ENCODE measurements at places on chromosomes 2 and 18. TPM values are rescaled to one million over a fixed set of nuclear protein-coding genes. Genes with fewer than 3 reads are reported as not detected.

DNA sequence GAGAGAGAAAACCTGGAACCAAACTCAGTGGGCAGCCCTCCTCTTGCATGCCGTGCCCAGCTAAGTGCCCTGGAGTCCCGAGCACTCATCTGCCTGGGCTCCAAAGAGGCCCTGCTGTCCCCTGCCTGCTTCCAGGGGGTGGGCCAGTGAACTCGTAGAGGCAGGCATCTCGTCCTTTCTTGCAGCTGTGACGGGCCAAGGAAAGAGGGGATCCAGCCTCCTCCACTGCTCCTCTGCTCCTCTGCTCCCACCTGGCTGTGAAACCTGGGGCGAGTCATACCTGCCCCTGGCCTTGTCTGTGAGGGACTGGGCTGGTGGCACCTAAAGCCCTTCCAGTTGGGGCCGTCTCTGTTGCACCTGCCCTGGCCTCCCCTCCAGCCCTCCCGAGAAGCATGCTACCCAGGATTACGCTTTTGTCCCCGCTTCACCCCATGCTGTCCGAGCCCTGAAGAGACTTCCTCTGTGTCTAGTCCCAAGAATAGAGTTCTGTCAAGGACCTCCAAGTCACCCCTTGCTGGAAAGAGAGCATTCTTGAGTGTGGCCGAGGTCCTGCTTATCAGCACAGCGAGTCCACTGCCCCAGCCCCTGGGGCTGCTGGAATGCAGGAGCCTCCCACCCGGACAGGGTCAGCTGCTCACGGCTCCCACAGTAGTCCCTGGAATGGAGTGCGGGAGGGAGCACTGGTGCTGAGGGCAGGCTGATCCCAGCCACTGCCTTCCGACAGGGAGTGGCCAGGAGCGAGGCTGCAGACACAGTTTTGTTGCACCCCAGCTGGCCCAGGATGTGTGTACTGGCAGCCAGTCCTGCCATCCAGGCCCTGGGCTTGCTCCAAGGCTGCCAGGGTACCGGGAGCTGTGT, 14.3 kb downstream of the KCNK3 start:
- H3K27me3 ChIP-seq = peaks cover 11% of the 10 kb centered on the region
- no peaks in the 10 kb centered on the region for H3K4me1 ChIP-seq
- no peak overlapping the region for H3K27ac ChIP-seq
- no peaks in the 10 kb centered on the region for H3K36me3 ChIP-seq

Gene FER1L5
- total RNA-seq = not detected

Gene RGPD8
- 13.9 TPM for total RNA-seq

DNA sequence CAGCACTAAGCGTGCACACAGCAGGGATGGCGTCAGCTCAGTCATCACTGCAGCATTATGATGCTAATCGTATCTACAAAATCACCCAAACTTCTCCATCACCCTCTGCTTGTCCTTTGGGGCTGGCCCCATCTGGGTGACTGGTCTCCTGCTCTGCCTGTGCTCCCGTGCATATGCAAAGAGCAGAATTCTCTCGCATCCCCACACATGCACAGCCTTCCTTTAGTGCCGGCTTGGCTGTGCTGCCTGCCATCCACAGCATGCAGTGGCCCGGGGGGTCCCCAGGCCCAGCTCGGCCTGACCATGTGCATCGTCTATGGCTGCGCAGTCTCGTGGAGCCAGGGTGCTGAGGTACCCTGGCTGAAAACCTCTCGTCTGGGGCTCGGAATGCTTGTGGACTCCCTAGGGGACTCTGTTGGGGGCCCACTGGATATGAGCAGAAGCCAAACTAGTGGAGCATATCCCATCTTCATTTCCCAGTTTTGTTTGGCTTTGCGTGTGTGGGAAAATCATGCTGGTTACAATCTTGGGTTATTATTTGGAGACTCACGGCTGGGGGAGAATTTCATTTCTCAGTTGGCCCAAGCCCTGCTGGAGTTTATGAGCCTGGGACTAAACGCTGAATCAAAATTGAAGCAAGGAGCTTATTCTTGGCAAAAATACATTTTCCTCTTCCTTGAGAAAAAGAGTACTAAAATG, 70.9 kb upstream of the HS6ST1 start:
- no peaks in the 10 kb centered on the region for H3K27me3 ChIP-seq
- no peaks in the 10 kb centered on the region for H3K36me3 ChIP-seq
- DNase-seq = no peak
- no peak overlapping the region for H3K27ac ChIP-seq
- no peaks in the 10 kb centered on the region for H3K4me1 ChIP-seq
- H3K4me3 ChIP-seq = no peak overlapping the region

Gene AQP12A
- total RNA-seq = not detected
